ENCODE measurements at places on chromosomes 1 and 21.
A peak's percentile ranks its signal among the peaks of the same experiment; 100 is the strongest.

GRCh38 chr1:243814718-243815117, 35.3 kb downstream of the AKT3 start:
- no peak for DNase-seq

DNA sequence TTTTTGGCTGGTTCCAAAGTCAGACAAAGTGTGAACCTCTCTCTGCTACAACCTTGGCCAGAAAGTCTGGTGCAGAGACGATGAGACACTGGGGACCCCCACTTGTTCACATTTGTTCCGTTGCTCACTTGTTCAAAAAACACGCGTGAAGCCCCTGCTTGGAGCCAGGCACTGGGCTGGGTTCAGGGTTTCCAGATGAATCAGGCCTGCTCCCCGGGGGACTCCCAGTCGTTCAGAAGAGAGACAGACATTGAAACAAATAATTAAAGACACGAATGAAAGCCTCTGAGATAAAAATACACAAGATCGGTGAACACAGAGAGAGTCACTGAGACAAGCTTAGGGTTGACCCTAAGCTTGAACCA, 101.5 kb upstream of the RUNX3 start:
- DNase-seq: no peak

DNA sequence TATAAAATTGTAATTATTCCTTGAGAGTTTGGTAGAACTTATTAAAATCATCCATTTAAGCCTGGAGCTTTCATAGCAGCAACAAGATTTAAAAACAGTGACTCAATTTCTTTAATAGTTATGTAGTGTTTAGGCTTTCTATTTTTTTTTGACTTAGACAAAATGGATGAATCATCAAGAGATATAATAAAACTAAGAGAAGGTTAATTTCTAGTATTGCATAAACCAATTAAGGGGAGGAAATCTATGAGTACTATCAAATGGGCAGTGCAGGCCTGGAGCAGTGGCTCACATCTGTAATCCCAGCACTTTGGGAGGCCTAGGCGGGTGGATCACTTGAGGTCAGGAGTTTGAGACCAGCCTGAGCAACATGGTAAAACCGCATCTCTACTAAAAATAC, 416.3 kb upstream of the USP24 start:
- DNase-seq: no peak

- DNase-seq: no peak
Observed at GRCh38 chr1:96482616-96483015, 239.0 kb upstream of the PTBP2 start.

DNA sequence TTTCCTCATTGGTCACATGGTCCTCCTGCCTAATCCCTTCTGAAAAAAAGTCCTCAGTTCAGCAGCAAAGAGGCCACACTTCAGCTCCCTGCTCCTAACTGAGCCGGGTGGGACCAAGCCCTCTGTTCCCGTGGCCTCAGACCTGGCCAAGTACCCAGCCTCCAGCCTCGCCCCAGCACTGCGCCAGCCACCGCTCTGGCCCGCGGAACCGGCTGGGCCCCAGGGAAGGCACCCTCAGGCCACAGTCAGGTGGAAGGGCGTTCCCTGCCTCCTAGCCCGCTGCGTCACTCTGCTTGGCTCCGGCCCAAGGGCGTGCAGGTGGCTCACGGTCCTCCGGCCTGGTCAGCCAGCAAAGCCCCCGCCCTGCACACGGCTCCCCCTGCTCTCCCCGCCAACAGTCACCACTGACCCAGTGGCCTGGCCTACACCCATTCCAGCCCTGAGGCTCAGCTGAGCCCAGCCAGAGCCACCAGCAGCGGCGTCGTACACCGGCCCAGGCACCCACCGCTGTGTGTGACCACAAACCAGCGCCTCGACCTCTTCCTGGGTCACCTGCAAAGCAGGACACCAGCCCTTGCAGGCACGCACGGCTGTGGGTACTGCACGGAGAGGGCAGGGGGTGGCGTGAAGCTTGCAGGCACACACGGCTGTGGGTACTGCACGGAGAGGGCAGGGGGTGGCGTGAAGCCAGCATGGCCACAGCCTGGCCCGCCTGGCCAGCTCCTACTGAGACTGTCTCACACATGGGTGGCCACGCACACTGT, 19.4 kb downstream of the NADK start:
- DNase-seq: no peak

- no peak for DNase-seq
Observed at GRCh38 chr21:31072533-31072932, 34.3 kb upstream of the KRTAP19-8 start.

GRCh38 chr1:111162488-111162880, 22.5 kb downstream of the CEPT1 start:
- DNase-seq: no peak

DNA sequence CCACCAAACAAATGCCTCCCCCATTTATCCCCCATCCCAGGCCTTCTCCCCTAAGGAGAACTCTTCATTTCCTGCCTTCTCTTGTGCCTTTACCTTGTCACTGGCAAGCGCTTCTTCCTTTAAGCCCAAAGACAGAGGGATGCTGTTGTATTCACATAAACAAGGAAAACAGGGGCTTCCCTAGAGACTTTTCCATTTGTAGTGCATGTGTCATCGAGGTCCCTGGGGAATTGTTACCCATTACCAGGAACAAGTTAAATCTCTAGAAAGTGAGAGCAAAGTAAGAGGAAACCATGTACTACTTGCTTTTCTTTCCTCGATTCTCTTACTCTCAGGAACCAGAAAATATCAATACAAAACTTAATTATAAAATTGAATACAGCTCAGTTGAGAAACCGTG, 114.4 kb upstream of the DPT start:
- DNase-seq: no peak

- peak; percentile 93 for DNase-seq
Observed at GRCh38 chr1:18902523-18903290, at the start of gene ALDH4A1. Gene ALDH4A1 (minus strand): TSS chr1:18902555. CDS start chr1:18902523, 32 bp downstream.

Data from NCI-H1930 (cell line).